ENCODE measurements at places on chromosomes 6 and 20. TPM values are rescaled to one million over a fixed set of nuclear protein-coding genes. Genes with fewer than 3 reads are reported as not detected.

The MAP7 gene
- 3.3 TPM for total RNA-seq

The TAGAP gene
- 0.10 TPM for total RNA-seq

The AGPAT4 gene
- 27.9 TPM for total RNA-seq

The RAMACL gene
- 1.3 TPM for total RNA-seq

The GRM4 gene
- 0.34 TPM for total RNA-seq

The ADGRG6 gene
- total RNA-seq, result 89.2 TPM

The OLIG3 gene
- total RNA-seq, result 0.14 TPM
